Endothelial cell of umbilical vein (primary cell): ENCODE measurements at places on chromosomes 2 and 18. TPM values are rescaled to one million over a fixed set of nuclear protein-coding genes. Genes with fewer than 3 reads are reported as not detected.
A peak's percentile ranks its signal among the peaks of the same experiment; 100 is the strongest.

The ITGB6 gene
- 0.03 and 0.05 TPM in 2 replicates for polyA plus RNA-seq

DNA sequence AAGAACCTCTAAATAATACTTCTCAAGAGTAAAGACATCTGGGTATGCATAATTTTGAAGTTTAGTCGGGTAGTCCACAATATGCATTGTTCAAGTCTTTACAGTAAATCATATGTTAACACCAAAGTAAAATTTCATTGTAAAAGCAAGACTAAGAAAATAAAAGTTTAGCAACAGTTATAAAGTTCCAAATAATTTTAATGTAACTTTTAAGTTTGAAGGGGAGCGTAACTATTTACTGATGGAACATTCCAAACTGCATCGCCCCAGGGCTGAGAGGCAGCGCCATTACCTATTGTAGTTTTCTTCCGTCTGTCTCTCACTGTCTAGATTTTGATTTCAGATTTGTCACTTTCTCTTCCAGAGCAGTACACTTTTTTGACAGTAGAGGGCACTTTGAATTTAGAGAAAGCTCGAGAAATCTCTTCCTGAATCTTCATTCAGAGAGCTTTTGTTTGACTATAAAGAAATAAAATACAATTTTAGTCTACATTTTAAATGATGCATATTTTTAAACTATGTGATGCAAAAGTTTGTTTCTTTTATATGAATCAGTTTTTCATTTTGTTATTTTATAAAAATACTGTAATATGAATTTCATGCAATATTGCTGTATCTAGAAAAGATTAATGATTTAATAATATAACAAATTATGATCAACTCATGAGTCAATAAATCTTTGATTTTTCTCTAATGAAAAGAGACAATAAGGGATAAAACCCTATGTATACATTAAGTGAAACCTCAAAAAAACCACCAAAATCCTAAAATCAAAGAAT is 389.8 kb downstream of the FIGN start:
- no peak overlapping the region for H3K27ac ChIP-seq
- H3K36me3 ChIP-seq, result no peaks in the 10 kb centered on the region
- no peak overlapping the region for H3K4me3 ChIP-seq
- peaks cover 53% of the 10 kb centered on the region for H3K4me1 ChIP-seq

DNA sequence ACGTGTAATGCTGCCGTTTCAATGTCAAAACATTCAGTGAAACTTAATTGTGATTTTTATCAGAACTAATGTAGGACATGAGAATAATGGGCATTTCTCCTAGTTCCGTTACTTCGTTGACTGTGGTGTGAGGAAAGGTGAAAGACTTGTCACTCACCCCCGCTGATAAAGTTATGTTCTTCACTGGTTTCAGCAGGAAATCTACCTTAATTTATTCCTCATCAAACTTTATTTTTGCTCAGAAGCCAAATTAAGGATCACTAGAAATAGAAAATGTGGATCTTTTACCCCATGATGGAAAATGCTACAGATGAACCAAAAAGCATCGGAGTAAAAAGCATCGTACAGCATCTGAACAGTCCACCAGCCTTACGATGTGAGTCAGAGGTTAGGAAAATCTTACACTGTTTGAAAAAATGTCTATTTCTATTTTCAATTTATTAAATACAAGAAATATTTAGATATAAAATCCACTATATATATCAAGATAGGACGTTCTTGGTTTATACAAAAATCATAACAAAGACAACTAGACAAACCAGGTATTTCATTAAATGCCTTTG is 1.0 kb upstream of the ROCK1 start:
- H3K4me1 ChIP-seq, result peaks cover 23% of the 10 kb centered on the region
- H3K4me3 ChIP-seq, result peak overlapping the region; percentile 89
- no peak for DNase-seq
- peaks cover 3% of the 10 kb centered on the region for H3K27me3 ChIP-seq
- H3K36me3 ChIP-seq, result no peaks in the 10 kb centered on the region

GRCh38 chr18:12656605-12656937 is 1.3 kb downstream of the SPIRE1 start:
- peak overlapping the region; percentile 99 for H3K27ac ChIP-seq
- no peak for DNase-seq
- H3K4me3 ChIP-seq, result peak overlapping the region; percentile 65

GRCh38 chr2:135667045-135667444 is 74.6 kb upstream of the UBXN4 start:
- no peak overlapping the region for H3K4me3 ChIP-seq
- no peaks in the 10 kb centered on the region for H3K27me3 ChIP-seq
- H3K27ac ChIP-seq, result no peak overlapping the region
